ENCODE measurements at places on chromosomes 5 and 9.

DNA sequence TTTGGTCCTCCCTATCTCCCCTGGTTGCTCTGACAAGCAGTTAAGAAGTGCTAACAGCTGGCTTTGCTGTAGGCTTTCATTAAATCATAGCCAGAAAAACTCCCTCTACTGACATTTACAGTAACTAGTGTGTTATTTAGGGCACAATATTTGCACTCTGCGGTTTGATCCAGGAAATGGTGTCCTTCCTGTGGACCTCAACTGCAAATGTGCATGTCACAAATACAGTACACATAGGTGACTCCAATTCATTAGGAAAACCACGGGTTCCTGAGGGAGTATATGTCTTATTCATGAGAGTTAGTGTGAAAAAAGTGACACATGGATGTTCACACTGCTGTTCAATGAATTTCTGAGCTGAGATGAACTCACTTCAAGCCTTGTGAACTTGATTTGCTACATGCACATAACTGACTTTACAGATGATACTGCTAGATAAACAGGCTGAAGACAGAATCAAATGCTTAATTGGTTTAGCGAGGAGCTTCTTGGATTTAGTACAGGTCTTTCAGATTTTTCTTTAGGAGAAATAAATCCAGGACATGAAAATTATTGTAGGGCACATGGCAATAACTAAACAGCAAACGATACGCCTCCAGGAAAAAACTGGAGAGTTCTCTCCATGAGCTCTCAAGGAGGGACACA is 281.5 kb downstream of the EFNA5 start:
- no peak for DNase-seq

DNA sequence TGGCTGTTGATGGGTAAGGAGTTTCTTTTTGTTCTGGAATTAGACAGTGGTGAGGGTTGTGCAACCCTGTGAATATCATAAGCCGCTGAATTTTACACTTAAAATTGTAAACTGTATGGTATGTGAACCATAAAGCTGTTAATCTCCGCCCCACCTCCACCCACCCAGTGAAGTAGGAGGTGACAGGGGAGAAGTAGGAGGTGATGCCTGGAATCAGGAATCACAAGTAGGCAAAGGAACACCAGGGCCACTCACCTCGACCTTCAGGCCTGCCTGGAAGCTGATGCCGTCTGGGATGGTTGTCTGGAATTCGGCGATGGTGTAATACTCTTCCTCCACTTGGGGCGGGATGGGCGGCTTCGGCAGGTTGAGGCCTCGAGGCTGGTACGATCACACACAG is 62.3 kb upstream of the UBTD2 start:
- no peak for DNase-seq

DNA sequence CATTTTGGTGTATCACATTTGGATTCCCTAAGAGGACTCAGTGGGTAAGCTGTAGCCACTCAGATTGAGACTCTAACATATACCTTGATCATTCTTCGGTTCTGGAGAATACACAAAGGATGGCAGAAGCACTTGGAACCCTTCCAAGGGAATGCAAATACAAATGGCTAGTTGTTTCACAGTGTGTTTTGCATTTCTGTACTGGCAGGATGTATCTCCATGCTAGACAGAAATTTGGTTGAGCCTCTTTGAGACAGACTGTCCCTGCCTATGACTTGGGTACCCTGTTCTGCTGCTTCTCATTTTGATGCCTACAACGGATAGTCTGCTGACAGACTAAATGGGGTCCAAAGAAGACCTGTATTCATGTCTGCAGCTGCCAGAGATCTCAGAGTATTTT is 273.5 kb downstream of the TMEM38B start:
- no peak for DNase-seq

- no peak for DNase-seq
Observed at GRCh38 chr5:157294407-157295091, 28.6 kb downstream of the CYFIP2 start.

DNA sequence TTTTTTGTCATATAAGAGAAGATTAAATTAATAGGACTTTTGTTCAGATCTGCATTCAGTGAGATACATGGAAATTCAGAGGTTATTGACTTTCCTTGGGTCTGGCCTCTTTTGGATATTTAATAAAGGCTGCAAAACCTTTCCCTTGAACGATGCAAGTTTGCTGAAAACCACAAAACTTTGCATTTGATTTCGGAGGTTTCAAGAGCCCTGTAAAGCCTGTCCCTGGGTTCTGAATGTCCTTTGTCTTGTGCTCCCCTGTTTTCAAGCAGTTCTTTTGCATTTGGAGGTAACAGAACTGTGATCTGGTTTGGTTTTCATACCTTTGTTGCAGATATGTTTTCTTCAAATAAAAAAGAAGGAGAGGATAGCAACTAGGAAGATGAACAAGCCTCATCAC is 188.1 kb upstream of the DMRT1 start:
- DNase-seq = no peak

- no peak for DNase-seq
Observed at GRCh38 chr5:156330141-156330870, 3.3 kb downstream of the SGCD start.

Measured in stimulated activated CD8-positive, alpha-beta memory T cell treated with anti-CD3 and anti-CD28 coated beads, Interleukin-15, amount 100 ng/mL, for 24 hours (primary cell).